ENCODE measurements at places on chromosomes 7 and 10.
A peak's percentile ranks its signal among the peaks of the same experiment; 100 is the strongest.

- no peak for DNase-seq
These were observed 7.8 kb downstream of the LIPF start for GRCh38 chr10:88672041-88672440.

DNA sequence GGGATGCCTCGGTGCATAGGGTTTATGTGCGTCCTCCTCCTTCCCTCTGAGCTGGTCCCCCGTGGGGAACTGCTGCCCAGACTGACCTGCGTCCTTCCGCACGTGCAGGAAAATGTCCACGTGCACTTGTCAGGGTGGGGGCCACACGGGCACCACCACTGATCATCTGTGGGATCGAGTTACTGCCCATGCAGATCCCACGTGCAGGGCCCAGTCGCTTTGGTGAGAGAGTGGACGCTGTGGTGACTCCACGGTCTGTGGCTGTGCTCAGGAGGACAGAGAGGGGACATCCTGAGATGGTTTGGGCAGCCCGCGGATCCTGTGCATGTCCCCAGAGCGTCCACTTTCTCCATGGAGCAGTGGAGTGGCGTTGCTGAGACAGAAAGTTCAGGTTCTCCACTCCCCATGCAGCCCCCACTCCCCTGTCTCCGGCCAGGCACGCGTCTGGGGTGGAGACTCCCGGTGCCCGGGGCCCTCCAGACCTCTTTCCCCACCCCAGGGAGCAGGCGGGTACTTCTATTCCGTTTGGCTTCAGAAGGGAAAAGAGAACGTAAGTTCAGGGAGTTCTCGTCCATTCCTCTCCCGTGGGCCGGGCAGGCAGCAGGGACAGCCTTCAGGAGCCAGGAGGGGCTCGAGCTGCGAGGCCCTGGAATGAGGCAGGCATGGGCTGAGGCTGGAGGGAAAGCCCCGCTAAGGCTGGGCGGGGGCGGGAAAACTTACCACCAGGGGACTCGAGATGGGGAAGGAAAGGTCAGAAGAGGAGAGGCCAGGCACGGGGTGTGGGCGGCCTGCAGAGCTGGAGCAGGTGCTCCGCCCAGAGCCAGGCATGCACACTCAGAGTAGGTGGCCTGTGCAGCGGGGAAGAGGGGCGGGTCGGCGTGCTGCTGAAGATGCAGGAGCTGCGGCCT is 59.9 kb downstream of the EGFR start:
- DNase-seq: peak; percentile 87

- DNase-seq: no peak
These were observed 25.2 kb upstream of the LSM8 start for GRCh38 chr7:118158766-118159165.

DNA sequence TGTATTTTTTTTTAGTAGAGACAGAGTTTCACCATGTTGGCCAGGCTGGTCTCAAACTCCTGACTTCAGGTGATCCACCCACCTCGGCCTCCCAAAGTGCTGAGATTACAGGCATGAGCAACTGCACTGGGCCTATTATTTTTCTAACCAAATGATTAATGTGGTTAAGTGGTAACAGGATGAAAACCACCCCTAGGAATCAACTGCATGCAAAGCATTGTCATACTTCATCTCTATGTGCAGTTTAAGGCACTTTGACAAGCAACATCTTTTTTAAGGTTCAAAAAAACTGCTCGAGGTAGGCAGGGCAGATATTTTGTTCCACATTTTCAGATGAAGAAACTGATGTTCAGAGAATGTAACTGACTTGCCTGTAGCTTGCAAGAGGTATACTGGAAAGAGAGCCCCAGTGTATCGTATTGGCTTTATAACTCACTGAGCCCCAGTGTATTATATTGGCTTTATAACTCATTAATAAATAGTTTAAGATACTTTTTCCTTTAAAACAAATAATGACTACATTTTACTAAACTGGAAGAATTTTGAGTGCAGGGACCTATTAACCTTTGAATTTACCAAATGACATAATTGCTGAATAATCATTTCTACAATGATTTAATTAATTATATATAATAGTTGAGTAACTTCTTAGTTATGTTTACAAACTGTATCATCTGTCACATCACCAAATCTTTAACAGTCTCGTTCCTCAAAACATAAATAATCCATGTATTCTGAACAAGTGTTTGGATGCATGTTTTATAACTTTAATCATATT is 38.1 kb downstream of the RTKN2 start:
- no peak for DNase-seq

- no peak for DNase-seq
These were observed 68.4 kb downstream of the PHTF2 start for GRCh38 chr7:77866786-77867536.

GRCh38 chr10:31197886-31198285 is 121.1 kb upstream of the ZEB1 start:
- DNase-seq: no peak

DNA sequence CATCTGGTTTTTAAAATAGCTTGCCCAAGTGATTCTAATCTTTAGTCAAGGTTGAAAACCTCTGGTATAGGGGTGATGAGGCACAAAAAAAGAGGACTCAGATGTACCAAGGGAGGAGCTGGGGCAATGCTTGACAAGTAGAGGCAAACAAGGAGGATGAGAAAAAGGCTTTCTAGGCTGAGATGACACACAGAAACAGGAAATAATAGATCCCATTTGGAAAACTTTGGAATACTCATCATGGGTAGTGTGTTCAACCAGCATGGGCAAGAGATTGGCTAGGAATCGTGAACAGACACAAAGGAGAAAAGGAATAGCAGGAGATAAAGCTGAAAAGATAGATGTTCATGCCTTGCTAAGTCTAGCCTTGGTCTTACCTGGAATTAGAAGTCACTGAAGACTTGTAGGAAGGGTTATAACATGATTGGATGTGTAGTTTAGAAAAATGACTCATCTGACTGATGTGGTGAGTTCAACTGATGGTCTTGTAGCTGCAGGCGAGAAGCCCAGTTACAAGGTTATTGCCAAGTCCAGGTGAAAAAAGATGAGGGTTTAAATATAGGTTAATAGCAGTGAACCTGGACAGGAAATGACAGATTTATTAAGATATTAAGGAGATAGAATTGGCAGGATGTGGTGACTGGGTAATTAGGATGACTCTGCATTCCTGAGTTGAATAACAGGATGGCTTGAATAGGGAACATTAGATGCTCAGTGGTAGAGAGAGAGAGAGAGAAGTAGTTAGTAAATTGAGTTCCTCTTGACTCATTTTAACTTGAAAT is 214.0 kb upstream of the LRGUK start:
- no peak for DNase-seq

DNA sequence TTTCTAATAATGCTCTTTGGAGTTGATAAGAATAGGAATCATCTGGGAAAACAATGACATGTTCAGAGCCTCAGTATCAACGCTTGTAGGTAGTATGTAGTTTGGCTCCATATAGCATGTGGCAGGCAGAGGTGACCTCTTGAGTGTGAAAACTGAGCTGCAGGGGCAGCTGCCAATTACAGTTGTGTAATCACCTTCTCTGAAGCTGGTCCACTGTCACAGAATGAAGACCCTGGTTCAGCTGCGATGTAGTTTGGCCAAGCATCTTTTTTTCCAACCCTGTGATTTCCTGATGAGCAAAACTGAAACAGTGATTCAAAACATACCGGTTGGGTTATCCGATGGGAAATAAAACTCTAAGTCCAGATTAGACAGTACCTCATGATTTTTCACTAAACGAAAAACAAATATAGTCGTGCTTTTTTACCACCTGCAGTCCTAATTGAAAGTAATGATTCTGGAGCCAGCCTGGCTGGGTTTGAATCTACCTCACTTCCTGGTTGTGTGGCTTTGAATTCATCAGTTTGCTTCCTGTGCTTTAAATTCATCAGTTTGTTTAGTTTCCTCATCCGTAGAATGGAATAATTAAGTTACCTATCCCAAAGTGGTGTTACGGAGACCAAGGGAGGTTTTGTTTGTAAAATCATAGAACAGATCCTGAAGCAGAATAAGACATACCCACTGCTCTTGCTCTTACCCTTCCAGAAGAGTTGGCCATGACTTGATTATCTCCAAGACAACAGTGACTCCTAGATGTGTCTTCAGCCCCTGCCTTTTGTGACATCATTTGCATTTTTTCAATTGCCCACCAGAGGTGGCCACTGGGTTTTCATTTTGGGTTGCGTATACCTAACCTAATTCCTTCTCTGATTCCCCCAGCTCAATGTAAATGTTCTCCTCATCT is 87.4 kb downstream of the CELF2 start:
- no peak for DNase-seq

DNA sequence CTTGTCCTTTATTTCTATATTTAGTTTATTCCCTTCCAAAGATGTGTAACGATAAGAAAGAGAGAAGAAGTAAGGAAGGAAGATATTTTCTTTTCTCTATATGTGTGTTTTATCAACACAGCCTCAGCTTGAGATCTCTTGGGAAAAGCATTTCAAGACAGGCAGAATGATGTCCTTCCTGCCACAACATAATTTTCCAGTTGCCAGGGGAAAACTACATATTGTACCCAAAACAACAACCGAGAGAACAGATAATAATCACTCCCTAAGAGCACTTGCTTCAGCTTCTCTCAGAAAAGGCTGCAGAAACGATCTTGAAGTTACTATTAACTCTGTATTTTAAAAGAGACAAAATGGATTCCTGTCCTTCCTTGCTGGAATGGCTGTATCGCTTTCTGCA is 151.4 kb upstream of the ITGB1 start:
- no peak for DNase-seq

DNA sequence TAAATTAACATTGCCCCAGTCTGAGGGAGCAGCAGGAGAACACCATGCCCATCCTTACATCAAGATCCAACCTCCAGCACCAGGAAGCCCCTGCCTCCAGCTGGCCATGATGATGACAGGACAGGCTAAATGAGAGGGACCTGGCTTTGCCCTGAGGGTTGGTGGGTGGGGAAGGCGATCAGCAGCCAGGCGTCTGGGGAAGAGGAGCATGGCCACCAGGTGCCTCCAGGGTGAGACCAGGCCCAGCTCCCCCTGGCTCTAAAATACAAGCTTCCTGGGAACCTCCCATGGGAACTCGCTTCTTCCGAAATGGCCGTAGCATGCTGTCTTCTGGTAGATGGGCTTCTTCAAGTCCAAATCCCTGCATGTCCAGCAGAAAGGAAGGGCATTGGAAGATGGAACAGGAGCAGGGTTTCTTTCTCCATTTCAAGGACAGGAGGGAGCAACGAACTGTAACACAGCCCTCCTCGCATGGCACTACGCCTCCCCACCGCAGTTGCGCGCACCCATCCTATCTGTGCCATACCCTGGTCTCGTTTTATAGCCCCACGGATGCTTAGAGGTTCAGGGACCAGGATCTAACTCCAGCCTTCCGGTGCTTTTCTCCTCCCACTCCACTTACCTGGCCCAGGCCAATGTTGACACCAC is 15.8 kb downstream of the MAT1A start:
- no peak for DNase-seq

GRCh38 chr7:128004623-128005022 is 26.6 kb downstream of the LRRC4 start:
- DNase-seq: no peak

- DNase-seq: peak; percentile 43
These were observed 621 bp downstream of the P4HA1 start for GRCh38 chr10:73096041-73096448.

GRCh38 chr7:73899731-73900142 is 38.8 kb downstream of the TMEM270 start:
- no peak for DNase-seq

- no peak for DNase-seq
These were observed 22.5 kb downstream of the PRTFDC1 start for GRCh38 chr10:24929904-24930303.

GRCh38 chr7:97107192-97107800 is 10.2 kb upstream of the SDHAF3 start:
- DNase-seq: no peak

DNA sequence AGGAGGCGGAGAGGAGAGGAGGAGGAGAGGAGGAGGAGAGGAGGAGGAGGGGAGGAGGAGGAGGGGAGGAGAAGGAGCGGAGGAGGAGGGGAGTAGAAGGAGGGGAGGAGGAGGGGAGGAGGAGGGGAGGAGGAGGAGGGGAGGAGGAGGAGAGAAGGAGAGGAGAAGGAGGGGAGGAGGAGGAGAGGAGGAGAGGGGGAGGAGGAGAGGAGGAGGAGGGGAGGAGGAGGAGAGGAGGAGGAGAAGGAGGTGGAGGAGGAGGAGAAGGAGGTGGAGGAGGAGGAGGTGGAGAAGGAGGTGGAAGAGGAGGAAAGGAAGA is 15.5 kb upstream of the CRCP start:
- no peak for DNase-seq

GRCh38 chr7:32167256-32167655 is 97.0 kb upstream of the PDE1C start:
- DNase-seq: no peak

DNA sequence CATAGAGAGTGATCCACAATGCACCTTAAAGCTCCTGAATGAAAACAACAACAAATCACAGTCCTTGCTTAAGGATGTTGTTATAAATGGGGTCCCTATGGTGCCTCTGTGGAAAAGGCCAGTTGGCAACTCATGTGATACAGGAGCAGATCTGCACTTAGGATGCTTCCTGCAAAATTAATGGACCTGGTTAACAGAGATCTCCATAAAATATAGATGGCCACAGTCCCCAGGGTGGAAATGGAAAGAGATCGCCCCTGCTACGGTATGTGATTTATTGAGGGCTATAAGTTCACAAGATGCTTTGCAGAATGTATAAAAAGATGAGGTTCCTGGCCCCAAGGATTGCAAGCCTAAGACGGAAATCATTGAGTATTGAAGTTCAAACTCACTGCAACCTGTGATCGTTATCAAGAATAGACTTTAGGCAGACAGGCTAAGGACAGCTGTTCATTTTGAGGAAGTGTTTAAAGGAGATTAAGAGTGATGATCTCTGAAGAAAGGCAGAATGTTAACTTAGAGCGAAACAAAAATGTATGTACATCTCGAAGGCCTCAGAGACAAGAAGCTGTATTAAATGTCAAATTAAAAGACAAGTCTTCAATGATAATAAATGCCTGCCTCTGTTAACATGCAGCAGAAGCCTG is 174.1 kb upstream of the PLPP4 start:
- no peak for DNase-seq

- DNase-seq: peak; percentile 61
These were observed 1.4 kb downstream of the C10orf71 start for GRCh38 chr10:49300140-49300974.

GRCh38 chr7:141737118-141737835 is 881 bp upstream of the SSBP1 start:
- peak; percentile 34 for DNase-seq

GRCh38 chr10:26725837-26726727 is 28.6 kb downstream of the PDSS1 start:
- DNase-seq: peak; percentile 33

DNA sequence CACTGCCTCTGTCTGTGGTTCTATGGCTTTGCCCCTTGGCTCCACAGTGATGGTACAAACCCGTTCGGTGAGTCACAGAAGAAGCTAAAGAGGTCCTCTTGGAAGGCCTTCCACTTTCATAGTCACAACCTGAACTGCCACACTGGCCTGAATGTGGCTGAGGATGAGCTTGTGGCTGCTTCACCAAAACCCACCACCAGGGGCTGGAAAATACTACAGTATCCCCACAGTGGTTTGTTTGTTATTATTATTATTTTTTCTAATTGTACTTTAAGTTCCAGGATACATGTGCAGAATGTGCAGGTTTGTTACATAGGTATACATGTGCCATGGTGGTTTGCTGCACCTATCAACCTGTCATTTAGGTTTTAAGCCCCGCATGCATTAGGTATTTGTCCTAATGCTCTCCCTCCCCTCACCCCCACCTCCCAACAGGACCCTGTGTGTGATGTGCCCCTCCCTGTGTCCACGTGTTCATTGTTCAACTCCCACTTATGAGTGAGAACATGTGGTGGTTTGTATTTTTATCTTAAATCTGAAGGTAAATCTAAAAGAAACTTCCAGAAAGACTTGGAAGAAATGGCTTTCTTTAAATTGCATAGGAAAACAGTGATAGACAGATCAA is 160.8 kb upstream of the NPSR1 start:
- no peak for DNase-seq
